ENCODE measurements at places on chromosomes 4 and X.

- peak; percentile 14 for DNase-seq
Measured at GRCh38 chrX:49761481-49761880, 65.7 kb upstream of the PAGE1 start.

- DNase-seq, result no peak
Measured at GRCh38 chr4:108717386-108717785, 45.5 kb downstream of the ETNPPL start.

DNA sequence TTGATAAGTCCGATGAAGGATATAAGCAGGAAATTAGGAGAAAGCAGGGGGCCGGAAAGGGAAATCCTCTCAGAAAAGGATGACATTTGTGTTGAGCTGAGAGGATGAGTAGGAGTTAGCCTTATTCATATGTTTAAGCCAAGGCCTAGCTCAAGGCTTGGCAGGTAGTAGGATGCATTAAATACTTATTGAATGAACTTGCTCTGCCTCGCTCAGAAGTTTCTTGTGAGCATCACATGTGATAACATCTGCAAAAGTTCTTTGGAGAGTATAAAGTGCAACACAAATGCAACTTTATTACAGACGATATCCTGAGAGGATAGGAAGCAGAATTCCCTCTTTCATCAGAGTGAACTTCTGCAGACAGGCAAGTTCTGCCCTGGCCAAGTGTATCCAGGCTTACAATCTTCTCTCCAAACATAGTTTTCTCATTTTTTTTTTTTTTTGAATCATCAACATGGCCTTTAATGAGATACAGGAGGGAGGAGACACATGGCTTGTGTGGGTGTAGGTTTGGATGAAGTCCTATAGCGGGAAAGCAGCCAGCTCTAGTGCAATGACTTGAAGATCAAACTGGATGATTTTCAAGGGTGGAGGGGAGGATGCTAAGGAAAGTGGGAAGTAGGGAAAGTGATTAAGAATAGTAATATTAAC, 48.1 kb downstream of the LUZP4 start:
- DNase-seq, result no peak

DNA sequence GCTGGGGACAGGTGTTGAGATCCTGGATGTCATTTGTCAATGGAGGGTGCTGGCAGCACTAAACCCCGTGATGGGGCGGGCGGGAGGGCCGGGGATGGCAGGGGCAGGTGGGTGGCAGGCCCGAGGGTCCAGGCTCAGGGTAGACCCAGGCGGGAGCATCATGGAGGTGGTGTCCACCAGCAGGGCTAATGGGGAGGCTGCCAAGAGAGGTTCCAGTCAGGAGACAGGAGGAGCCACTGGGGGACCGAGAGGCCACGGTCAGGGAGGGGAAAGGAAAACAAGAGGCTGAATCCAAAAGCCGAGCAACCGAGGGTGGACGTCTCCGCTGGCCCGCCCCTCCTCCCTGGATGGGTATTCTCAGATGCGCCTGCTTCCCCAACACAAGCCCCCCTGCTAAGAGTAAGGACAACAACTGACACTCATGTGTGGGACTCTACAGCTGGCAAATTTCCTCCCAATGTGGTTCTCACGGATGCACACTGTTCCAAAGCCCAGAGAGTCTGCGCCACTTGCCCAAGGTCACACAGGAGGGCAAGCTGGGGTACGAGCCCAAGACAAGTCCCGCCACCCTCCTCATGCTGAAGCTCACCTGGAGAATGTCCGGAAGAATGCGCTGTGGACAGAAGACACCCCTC, 132.0 kb downstream of the CPZ start:
- no peak for DNase-seq

DNA sequence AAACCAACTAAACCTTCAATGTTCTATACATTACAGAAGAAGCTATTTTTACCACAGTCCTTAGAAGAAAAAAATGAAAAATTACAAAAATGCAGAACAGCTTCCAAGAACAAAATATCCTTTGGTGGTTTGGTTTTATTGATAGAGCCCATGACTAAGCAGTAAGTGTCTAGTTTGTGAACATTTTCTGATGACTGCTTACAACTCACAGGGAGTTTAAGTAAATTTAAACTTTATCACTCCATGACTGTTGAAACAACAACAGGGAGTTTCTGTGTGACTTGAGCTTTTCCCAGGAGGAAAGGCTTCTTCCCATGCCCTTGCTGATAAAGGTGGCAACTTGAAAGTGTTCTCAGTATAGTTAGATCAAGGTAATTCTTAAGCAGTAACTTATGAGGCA, 2.9 kb downstream of the PF4 start:
- no peak for DNase-seq

DNA sequence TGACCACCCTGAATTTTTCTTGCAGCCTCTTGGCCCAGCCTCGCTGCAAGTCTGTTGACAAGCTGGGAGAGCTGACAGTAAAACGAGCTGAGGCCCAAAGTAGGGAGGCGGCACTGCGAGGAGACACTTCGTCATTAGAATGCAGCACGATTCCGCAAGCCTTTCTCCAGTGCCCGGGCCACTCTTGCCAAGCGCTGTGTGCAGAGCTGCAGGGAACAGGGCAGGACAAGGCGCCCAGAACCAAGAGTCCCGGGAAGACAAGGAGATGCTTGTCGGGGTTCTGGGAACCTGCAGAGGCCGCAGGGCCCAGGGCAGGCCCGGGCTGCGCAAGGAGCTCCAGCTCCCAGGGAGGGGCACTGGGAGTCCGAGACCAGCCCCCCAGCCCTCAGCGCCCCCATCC, 187.1 kb downstream of the BCOR start:
- no peak for DNase-seq

GRCh38 chr4:108210989-108211835, 42.5 kb upstream of the LEF1 start:
- no peak for DNase-seq

Data from NCI-H460 (cell line).